ENCODE measurements at places on chromosomes 12 and 14.

GRCh38 chr12:321606-322326 is 59.1 kb upstream of the SLC6A13 start:
- DNase-seq: peak; percentile 53

- peak; percentile 3 for DNase-seq
Observed at GRCh38 chr12:23055004-23055403, 430.0 kb downstream of the ETNK1 start.

DNA sequence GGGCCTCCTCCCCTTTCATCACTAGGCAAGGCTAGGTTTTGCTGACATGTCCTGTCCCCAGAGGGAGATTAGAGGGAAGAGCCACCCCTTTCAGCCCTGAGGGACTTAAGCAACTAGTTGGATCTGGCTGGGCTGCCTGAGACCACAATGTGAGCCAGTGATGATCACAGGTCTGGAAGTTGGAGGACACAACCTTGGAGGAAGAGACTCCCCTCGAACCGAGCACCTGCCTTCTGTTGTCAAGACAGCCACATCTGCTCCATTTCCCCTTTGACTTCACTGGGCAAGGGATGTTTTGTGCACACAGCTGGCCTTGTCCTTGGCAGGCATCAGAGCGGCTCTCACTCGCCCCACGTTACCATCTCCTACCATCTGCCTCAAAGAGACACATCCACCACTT is 31.4 kb downstream of the MVK start:
- DNase-seq: no peak

DNA sequence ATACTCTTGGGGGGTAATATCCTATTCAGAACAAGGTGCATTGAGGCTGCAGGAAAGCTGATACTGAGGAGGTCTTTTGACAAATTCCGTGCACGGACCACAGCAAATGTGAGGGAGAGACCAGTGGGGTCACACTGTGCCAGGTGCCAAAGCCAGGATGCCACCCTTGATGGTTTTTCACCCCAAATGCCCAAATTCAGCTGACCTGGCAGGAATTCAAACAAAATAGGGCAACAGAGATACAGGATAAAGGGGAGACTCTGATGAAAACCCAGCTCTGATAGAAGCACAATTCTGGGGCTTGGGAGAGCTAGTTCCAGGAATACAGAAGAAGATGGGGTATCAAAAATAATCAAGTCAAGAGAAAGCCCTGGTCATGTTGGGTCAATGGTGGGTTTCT is 55.3 kb downstream of the SLC8A3 start:
- DNase-seq: no peak

DNA sequence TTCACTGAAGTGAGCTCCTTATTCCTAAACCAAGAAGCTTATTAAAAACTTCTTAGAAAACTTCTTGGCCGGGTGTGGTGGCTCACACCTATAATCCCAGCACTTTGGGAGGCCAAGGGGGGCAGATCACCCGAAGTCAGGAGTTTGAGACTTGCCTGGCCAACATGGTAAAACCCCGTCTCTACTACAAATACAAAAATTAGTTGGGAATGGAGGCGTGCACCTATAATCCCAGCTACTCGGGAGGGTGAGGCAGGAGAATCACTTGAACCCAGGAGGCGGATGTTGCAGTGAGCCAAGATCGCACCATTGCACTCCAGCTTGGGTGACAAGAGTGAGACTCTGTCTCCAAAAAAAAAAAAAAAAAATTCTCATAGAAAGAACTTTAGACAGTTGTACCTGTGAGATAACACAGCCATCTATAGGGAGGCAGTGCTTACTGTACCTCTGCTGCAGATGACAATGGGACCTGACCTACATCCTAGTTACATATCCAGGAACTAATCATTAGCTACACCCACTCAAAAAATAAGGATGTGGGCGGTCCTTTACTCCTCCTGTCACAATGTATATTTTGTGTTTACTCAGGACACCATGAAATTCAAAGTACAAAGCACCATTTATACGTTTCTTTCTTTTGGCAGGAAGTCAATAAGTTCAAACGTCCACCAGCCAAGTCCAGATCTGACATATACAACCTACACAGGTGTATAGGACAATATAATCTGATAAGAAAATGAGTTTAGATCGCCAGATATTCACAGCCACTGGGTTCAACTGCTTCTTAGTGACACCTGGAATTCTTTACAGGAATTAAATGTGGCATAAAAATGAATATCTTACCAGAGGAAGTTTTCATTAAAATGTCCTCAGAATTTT is 14.9 kb downstream of the STXBP6 start:
- DNase-seq: no peak

DNA sequence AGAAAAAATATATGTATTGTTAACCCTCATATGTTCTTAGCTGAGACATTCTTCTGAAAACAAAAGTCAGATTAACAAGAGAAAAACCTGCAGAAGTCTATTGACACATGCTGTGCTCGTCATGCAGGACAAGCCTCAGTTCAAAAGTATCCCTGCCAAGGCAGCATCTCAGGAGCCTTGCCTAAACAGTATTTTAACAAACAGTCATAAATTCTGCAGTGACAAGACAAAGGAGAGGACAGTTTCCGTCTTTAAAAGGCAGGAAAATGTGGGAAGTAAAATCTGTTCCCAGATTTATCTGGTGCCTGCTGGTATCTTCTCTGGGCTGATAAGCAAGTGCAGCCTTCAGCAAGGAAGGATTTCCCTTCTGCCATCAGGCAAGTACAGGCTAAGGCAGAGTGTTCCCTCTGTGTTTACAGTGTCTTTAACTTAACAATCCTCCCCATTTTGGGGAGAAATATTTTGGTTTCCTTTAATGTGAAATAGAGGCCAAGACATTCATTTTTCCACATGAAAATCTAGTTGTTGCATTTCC is 480.2 kb upstream of the CCDC196 start:
- no peak for DNase-seq

GRCh38 chr12:130139567-130140421 is 22.5 kb upstream of the FZD10 start:
- DNase-seq: no peak

DNA sequence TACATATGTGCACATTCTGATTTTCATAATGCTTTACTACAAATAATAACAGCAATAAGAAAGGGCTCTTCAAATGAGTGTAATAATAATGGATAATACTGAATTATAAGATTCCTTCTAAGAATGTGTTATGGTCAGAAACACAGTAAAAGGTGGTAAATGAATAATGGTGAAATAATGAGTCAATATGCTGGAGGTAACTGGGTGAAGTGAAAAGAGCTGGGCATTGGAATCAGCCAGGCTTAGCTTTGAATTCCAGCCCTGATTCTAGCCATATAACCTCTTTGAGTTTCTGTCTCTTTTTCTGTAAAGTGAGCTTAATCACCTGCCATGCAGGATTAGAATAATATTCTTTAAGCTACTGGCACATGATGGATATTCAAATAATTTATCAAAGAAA is 39.1 kb downstream of the PLEKHA5 start:
- no peak for DNase-seq

DNA sequence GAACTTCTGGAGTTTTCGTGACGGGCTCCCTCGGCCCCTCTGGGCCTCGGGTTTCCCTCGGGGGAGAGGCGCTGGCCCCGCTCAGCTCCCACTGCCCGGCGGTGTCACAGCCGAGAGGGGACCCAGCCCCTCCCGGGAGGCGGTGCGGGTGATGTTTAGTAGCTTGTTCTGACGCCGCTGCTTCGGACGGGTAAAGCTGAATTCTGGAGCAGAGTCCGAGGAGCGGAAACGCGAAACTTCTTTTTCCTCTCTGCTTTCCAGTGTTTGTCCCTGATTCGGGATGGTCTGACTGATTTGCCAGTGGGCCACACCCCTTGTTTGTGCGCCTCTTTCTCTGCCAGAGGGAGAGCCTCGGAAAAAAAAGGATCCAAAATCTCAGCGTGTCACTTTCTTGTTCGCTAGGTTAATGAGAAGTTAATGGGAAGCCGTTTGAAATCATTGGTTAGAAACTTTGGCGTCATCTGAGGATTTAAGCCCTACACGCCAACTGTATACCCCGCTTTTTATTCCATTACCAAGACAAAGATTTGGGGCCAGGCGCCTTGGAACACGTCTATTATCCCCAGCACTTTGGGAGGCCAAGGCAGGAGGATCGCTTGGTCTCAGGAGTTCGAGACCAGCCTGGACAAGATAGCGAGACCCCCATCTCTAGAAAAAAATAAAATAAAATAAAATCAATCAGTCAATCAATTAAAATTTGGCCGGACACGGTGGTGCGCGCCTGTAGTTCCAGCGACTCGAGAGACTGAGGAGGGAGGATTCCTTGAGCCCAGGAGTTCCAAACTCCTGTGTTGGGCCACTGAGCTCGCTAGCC is 756 bp downstream of the TULP3 start:
- DNase-seq: peak; percentile 38

DNA sequence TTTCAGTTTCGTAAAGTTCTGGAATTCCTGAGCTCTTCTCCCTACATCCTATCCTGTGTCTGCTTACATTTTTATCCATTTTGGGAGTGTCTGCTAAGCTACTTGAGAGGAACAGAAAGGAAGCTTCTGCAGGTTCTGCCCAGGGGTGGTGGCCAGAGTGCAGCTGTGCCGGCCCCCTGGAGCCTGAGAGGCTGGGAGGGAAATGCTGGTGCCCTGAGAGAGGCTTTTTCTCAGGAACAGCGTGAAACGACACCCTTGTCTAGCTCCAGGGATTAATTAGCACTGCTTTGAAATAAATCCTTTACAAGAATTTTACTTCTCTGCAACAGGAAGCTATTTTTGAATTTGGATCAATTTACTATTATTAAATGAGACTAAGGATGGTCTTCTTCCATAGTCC is 165.4 kb downstream of the SLC15A5 start:
- no peak for DNase-seq

- no peak for DNase-seq
Observed at GRCh38 chr12:130116791-130117190, 45.5 kb upstream of the FZD10 start.

- no peak for DNase-seq
Observed at GRCh38 chr12:123721245-123721644, 9.1 kb downstream of the ATP6V0A2 start.

DNA sequence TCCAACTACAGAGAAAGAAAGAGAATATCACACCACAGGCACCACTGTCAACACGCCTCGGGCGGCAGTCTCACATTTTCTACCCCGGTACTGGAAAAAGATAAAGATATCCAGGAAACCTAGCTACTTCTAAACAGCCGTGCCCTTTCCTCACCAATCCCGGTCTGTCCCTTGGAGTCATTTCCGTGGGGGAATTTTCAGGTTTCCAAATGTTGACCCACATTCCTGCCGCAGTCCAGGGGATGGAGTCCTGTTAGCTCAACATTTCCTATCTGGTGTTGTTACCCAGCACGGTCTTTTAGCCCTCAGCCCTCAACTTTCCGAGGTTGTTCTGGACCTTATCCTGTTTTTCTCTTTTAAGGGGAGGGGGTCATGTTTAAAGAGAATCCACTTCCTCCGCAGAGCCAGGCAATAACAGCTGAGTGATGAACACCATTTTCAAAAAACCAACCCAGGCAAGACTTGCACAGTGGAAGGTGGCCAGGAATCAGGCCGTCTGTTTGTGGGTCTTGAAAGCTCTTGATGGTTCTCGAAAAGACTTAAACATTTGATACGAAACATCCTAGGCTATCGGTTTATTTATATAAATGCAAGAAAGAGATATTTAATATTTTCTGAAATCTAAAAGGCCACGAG is 4.6 kb downstream of the SSH1 start:
- DNase-seq: no peak

- DNase-seq: no peak
Observed at GRCh38 chr12:111942557-111942956, 70.4 kb downstream of the TMEM116 start.

DNA sequence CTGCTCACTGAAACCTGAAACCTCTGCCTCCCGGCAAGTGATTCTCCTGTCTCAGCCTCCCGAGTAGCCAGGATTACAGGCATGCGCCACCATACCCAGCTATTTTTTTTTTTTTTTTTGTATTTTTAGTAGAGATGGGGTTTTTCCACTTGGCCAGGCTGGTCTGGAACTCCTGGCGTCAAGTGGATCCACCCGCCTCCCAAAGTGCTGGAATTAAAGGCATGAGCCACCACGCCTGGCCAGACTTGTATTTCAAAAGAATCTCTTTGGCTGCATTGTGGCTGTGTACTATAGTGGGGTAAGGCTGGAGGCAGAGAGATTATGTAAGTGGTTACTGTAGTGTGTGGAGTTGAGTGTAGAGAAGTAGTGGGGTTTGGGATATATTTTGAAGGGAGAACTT is 35.1 kb downstream of the TRHDE start:
- DNase-seq: no peak

DNA sequence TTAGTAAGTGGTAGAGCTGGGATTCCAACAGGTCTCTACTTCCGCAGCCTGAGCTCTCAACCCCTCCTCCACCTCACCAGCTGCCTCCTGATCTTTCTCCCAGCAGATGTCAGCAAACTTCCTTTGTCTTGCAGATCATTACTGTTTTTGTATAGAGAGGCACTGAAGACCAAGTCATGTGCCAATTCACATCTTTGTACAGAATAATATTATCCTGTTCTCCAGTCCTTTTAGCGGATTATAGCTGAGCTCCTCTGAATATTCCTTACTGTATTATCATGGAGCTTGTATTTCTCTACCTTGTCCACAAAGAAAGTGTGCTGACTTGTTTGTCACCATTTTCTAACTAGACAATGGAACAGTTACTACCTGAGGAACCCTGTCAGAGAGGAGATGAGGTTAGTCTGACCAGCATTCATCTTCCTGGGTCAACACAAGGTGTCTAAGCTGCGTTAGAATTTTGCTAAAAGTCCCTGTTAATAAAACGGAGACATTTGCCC is 142.3 kb upstream of the ARHGAP5 start:
- DNase-seq: peak; percentile 22

GRCh38 chr12:13218641-13219040 is 22.1 kb downstream of the EMP1 start:
- no peak for DNase-seq

- DNase-seq: peak; percentile 41
Observed at GRCh38 chr14:100620255-100621100, 33.3 kb upstream of the BEGAIN start.

DNA sequence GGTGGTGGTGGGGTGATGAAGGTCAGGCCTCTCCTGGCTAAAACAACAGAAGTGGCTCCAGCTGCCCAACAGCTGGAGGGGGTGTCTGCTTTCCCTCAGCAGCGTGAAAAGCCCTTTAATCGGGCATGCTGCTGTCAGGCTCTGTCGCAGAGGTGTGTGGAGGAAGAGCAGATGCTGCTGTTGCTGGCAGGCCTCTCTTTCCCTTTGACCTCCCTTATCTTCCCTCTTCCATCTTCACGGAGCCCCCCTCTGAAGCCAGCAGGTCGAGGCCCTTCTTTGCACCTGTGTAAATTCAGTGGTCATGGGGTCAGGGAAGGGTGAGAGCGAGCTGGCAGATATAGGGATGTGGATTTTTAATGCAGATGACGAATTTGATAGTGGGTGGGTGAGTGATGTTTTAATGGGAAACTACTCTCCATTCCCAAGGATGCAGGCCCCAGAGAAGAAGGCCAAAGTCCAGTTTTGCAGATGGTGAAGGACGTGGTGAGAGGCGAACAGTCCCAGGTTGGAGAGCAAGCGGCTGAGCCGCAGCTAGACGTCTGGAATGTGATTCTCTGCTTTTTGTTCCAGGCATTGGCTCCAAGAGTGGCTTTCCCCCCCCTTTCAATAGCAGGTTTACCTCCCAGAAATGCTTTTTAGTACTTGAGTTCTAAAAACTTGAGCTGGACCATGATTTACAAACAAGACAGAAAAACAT is 64.0 kb downstream of the SMOC1 start:
- no peak for DNase-seq
